Brain pericyte (primary cell): ENCODE measurements at places on chromosomes 1 and 21.

- DNase-seq, result no peak
Observed at GRCh38 chr1:175133673-175134435, 58.7 kb downstream of the KIAA0040 start.

DNA sequence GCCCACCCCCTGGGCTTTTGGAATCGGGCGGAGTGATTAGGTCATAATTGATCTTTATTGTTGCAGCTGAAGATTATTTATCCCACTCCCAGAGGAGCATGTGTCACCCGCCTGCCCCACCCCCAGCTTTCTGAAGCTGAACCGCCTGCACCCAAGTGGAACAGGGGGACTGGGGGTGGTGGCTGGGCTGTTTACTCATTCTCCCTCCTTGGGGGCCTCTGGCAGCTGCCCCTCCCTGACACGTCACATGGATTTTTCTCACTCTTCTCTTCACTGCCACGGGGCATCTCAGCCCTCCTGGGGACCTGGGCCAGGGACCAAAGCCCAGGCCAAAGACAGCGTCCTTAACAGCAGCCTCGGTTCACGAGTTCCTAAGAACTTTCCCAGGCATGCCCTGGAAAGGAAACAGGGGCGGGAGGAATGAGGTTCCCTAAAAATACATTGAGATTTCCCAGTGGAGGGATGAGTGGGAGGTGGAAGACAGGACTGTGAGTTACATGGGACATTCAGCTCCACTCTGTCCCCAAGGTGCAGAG lies 31.6 kb upstream of the SOX13 start:
- no peak for DNase-seq

- no peak for DNase-seq
Observed at GRCh38 chr1:29624320-29625083, 388.2 kb downstream of the PTPRU start.

- no peak for DNase-seq
Observed at GRCh38 chr1:20321573-20321972, 30.9 kb downstream of the VWA5B1 start.

DNA sequence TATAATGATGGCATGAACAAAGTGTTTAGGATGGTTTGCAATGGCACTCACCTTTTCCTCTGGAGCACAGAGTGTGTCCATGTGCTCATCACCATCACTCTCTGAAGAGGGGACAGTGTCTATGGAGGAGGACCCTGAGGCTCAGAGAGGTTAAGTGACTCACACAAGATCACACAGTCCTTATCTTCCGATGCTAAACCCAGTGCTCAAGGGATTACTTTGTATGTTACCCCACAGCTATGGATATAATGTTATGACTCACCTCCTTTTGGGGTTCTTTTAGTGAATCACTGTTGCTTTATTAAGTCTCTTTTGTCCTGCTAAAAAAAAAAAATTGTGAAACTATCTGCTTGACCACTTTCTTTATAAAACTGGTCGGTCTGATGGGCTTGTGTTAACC lies 67.6 kb downstream of the TENT5C start:
- no peak for DNase-seq

GRCh38 chr1:89641781-89642180 lies 8.9 kb downstream of the LRRC8C start:
- DNase-seq, result no peak

DNA sequence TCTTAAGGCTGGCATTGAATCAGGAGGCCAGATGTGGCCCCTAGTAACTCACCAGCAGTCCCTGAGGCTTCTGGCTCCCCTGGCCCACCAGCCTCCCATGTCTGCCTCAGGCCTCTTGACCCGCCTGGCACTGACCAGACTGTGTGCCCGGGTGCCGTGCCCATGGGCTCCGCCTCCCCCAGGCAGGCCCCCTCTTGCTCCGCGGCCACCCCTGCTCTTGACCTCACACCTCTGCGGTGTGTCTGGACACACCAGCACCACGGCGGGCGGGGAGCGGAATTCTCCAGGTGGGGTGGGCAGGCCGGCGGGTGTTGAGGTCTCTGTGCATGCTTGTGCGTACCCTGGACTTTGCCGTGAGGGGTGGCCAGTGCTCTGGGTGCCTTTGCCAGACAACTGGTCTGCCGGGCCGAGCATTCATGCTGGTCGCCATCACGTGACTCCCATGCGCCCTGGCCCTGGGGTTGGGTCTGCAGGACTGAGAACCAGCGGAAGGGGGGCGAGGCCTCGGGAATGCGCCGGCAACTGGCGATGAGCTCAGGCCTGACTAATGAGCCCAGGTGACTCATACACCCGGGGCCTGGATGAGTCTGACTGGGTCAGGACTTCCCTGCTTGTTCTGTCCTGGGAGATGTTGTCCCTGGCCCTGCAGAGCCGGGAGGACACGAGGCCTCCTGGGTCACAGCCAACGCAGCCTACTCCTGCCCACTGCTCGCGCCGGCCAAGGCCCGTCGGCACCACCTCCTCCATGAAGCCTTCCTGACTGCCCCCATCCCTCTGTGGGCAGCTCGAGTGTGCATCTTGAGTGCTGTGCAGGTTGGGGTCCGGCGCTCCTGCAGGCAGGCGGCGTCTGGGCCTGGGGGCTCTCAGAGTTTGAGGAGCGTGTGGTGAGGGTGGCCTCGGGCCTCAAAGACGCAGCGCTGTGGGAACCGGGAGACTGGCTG lies 22.6 kb downstream of the COL18A1 start:
- DNase-seq, result peak; percentile 75

DNA sequence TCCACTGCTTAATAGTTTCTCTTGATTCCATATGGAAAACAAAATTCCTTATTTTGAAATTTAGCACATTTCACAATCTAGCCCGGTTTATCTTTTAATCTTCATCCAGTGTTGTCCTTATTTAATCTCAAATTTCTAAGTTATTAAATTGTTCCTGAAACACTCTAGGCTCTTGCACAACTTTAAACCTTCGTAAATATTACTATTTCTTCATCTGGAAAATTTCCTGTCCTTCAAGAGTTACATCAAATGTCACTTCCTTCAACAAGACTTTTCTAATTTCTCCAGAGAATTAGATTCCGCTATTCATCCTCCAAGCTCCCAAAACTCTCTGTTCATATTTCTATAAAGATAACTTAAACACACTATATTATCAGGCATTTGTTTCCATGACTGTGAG lies 6.5 kb downstream of the FMO5 start:
- no peak for DNase-seq

DNA sequence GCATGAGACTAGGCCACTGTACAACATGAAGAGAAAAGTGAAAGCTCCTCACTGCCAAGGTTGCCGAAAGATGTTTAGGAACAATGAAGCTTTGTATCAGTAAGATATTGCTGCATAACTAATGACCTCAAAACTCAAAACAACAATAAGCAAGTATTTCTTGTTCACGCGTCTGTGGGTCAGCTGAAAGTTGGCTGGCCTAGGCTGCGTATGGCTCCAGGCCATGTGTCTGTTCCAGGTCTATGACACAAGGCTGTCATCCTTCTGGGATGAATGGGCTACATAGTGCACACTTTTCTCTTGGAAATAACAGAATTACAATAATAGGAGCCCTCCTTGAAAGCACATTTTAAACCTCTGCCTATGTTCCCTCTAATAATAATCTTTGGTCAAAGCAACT lies 515.9 kb downstream of the PLPP3 start:
- DNase-seq, result no peak

DNA sequence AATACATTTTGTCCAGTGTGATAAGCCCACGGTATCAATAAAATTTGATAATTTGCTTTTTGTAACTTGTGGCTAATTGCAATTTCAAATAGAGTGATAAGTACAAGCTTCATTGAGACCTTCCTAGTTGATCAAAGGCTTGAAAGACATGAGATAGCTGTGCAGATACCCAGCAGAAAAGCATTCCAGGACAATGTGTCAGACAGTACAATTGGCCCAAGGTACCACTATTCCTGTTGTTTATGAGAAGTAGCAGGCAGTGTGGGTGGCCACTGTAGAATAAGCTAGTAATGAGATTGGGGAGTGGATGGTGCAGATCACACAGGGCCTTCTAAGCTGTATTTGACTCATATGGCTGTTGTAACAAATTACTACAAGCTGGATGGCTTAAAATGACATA lies 182.2 kb downstream of the AMY1C start:
- DNase-seq, result no peak

DNA sequence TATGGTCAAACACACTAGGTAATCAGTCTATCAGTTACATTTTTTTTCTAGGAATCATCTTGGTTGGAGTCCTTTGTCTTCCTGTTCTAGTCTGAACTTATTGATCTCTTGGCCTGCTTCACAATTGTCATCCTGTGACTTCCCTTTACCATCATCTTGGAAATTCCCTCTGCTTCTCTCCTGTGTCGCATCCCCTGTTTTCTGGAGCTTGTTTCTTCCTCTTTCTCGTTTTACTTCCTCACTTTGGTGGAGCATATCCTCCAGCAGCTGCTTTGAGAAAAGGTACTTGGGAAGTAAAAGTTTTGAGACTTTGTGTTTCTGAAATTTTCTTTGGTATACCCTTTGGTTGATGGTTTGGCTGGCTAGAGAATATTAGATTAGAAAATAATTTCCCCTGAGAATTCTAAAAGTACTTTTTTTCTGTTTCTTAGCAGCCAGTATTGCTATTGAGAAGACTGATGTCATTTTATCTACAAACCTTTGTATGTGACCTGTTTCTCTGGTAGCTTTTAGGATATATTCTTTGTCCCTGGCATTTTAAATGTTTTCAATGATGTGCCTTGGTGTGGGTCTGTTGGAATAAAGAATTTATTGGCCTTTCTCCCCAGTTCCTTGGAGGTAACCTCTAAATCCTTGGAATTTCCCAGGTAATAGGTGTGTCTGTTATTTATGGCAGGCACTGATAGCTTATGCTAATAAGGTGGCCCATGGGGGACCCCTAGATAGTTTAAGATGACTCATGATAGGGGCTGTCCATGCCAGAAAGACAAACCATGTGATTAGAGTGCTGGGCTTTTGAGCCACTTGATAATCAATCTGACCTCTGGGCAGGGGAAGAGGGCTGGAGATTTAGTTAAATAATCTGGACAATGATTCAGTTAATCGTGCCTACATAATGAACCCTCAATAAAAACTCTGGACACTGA lies 6.1 kb upstream of the MYCL start:
- DNase-seq, result no peak

- DNase-seq, result no peak
Observed at GRCh38 chr1:219427403-219427802, 185.5 kb downstream of the ZC3H11B start.

DNA sequence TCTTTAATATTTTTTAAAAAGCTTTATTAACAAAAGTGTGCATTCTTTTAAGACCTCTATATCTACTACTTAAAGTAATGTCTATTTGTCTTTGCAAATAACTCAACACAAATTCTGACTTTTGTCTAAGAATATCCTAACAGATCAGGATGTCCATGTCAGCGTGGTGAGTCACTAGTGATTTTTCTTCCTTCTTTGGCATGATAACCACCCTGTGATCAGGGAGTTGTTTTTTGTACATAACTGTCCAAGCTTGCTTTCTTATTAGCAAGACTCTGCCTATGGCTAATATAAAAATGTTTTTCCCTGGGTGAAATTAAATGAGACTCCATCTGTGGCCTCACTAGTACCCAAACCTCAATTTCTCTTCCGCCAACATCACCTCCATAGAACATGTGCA lies 688.9 kb upstream of the ADGRL2 start:
- no peak for DNase-seq

DNA sequence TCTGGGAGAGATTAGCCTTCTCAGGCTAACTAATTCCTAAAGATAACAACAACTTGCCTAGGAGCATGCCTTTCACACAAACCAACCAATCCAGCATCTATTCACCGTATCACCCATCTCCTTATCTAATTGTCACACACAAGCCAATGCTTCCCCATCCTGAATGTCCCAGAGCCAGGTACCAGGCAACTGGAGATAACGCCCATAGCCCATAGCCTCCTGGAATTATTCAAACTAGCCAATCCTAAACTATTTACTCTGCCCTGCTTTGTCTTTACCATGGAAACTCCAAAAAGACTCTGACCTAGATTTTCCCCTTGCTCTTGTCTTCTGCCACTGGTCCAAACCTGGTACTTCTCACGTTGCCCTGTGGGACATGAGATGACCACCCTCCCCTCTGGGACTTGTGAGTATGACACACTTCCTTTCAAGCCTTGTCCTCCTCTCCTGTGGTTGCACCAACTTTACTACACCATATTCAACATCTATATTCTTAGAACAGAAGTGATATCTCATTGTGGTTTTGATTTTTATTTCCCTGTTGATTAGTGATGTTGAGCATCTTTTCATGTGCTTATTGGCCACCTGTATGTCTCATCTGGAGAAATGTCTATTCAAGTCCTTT lies 8.8 kb upstream of the ATG4C start:
- no peak for DNase-seq

DNA sequence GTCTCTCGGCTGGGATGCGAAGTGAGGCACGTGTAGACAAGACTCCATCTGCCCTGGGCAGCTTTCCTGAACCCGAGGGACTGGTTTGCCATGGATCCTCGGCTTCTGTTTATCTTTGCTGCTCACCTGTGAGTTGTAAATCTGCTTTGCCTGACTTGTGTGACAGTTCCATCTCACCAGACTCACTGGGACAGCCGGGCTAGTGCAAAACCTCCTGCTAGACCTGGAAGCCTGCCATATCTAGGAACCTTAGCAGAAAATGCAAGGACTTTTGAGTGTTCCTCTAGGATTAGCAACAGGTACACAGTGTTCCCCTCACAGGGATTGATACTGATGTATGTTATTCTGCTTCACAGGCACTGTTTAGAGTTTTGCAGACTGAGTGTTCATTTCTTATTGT lies 218.6 kb downstream of the URB2 start:
- no peak for DNase-seq

DNA sequence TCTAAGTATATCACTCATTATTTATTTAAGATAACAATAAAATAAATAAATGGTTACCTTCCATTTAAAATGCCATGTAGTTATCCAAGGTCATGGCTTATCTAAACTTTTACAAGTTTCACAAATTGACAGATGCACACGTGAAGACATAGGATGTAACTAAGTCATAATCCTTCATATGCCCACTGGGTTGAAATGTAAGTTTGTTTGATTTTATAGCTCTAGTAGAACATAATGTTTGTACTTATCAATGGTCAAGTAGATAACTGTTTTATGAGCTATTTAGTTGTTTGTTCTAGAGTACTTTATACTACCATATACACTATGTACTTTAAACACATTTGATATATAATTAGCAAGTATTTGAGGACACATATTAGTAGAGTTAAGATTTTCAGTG lies 43.0 kb downstream of the ITGB3BP start:
- no peak for DNase-seq

DNA sequence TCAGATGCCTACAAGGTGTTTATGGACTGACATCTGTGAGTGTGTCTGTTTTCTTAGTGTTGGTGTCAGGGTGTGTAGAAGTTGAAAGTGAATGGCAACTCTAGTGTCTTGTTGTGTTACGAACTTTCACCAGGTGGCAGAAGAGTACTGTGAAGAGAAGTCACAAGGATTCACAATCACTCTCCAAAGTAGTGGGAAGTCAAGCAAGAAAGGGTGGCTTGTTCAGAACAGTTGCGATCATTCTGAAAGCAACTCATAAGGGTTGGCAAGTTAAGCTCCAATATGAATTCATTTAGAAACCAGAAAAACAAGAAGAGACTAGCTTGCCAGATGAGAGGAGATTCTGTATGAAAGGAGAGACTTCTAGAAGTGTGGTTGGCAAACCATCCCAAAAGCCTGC lies 86.1 kb downstream of the FASLG start:
- peak; percentile 45 for DNase-seq
